ENCODE measurements at places on chromosomes 2 and 18.

DNA sequence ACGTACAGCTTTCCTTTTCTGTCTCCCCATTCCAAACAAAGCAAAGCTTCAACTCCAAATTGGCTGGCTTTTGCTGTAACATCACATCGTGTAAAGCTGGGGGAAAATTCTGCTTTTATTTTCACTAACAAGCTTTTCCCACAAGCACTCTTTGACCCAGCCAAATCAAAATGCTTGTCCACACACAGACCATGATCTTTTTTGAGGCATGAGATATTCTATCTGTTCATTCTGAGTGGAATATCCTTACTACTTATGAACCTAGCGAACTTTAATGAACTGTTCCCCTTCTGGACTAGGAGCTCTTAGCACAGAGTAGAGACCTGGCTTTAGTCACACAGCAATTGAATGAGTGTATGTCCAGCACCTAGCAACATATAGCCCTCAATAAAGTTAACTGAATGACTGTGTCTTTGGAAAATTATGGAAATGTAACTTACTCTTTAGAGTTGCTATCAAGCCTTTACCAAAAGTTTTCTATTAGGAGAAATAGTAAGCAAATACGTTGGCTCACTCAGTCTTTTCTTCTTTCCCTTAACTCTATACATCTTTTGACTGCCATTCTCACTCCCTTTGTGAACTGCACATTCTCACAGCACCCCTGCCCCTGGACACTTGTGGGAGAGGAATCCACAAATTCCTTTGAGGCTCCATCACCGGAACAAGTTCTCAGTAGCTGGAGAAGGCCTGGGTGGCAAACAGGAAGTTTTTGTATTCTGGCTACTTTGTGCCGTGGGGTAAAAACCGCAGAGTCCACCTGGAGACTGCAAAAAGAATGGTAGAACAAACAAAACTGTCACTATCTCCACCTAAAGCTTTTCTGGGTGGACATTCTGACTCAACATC, 1.3 kb upstream of the UBE2E3 start:
- no peak for DNase-seq

DNA sequence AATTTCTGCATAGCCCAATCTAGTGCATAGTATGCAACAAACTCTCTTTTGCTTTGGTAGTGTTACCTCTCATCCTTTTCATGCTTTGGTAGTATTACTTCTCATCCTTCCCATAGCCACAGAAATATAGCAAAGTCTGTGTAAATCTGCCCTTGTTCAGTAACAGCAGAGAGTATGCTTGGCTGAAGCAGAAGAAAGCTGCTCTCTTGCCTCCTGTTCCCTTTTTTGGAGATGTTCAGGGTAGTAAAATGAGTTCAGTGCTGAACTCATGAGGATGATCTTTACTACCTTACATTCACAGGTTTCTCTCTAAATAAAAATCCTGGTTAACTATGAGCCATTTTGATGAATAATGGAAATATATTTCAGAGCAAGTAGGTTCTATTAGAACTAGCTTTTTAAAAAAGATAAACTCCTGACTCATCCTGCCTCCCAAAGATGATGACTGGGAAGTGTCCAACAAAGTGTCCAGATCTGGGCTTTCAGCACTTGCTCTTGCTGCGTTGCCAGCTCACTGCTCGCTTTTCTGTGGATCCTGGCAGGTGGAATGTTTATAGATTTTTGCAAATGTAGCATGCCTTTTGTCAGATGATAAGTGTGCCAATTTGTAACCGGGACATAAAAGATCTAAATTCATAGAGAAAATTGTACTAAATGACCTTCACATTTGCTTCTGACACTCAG, 29.4 kb upstream of the CHMP3 start:
- DNase-seq = no peak

DNA sequence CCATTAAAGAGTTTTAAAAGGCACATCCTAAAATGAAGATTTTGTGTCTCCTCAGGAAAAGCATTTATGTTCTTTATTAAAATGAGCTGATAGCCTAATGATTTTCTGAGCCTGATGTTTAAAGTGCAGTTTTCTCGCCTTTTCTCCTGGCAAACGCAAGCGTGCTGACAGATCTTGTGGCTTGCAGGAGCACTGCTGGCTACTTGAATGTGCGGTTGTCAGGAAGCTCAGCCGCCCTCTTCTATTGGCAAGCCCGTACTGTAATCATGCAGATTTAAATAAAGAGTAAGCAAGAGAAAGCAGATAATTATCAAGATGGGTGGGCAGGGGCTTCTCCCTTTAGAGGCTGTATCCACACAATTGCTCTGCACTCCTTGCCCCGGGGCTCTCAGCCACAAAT, 139.5 kb upstream of the SPHKAP start:
- no peak for DNase-seq

DNA sequence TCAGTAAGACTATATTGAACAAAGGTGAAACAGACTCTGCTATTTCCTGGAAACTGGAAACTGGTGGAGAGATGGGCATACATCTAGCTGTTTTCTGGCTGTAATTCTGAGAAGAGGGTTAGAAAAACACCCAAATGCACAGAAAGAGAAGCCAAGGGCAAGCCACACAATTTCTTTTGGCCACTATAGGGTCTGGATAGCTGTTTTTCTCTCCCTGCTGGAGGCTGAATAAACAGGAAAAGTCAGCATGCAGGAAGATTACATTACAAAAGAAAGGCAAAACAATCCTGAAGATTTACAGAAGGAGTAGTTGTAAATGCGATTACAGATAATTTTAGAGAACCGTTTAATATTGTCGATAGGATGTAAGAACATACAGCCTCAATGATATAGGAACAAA, 186.2 kb upstream of the REG3G start:
- no peak for DNase-seq

DNA sequence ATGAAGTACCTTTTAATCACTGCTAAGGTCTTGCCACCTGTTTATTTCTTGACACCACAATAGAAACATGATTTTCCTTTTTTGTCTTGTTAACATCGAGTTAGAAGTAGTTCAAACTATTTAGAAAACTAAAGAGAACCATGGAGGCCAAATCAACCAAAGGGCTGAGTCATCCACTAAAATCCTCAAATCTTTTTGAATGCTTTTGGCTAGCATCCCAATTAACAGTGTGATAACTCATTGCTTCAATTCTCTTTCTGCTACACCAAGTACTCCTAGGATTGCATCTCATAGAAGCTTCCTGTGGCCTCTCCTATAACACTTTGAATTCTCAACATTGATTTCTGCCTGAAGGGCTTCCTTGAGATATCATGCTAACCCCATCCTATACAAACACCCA, 159.9 kb upstream of the MMADHC start:
- DNase-seq = no peak

DNA sequence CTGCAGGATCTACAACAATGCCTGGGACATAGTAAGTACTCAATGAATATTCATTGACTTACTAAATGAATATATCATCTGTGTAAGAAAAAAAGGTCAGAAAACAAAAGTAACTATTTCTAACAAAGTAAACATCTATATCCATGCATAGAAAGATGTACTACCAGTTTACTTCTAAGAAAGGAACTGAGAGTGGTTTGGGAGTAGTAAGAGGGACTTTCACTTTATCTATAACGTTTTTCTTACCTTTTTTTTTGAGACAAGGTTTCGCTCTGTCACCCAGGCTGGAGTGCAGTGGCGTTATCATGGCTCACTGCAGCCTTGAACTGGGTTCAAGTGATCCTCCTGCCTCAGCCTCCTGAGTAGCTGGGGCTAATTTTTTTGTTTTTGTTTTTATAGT, 25.7 kb downstream of the DHX57 start:
- no peak for DNase-seq

- DNase-seq = no peak
Observed at GRCh38 chr18:32093523-32093922, 1.8 kb downstream of the RNF138 start.

DNA sequence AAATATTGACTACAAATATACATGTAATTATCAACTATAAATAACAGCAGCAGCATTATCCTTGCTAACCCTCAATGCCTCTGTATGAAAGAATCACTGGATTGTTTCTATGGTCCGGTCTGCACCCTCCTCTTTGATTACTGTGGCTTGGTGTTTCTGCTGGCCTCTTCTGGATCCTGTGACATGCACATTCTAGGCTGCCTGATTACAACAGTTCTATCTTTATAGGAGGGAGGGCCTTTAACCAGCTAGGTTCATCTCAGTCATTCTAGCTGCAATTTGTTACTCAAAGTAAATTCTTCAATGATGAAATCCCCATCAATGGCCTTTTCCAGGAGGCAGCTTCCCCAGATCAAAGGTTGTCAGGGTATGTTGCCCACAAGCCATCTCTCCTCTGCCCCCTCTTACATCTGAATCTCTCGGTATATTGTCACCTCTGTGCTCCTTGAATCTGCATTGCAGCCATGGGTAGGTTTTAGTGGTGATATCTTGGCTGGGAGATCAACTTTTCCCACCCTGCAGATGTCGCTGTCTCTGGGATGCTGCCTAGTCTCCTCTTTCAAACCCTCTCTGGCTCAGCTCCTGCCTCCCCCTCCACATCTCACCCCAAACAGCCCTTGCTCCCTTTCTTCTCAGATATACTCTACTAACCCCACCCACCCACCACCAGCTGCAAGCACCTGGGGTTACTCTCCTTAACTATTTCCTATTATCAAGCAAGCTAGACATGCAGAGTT, 106.2 kb upstream of the BZW1 start:
- DNase-seq = no peak

- DNase-seq = no peak
Observed at GRCh38 chr2:24365051-24365450, 4.7 kb upstream of the ITSN2 start.

DNA sequence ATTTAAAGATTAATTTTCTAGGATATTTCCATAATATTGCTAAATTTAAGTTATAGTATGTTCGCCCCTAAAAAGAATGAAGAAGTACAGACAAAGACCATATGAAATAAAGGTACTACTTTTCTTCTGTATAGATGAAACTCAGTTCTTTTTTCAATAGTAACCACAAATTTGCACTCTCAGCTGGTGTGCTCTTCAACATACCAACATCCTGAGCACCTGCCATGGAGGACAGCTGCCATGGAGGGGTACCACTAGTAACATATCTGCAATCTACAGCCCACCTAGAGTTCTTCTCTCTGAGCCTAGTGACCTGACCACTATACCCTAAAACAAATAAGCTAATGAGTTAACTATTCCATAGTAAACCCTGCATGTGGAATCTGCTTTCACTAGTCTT, 36.8 kb upstream of the ERCC3 start:
- no peak for DNase-seq

DNA sequence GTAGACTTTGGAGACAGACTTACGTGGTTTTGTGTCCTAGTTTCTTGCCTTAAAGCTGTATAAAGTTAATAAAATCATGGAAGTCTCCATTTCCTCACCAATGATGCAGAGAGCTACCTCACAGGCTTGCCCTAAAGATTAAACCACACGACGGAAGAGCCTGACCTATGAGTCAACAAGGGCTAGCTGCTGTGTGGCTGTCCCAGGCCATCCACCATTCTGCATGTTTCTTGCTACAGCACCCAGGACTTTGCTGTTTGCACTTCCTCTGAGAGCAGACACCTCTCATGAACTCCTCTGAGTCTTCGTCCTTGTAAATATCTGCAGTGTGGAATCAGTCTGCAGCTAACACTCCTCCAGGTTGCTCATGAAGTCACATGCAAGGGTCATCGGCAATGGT, 160.0 kb upstream of the TRIB2 start:
- DNase-seq = no peak

DNA sequence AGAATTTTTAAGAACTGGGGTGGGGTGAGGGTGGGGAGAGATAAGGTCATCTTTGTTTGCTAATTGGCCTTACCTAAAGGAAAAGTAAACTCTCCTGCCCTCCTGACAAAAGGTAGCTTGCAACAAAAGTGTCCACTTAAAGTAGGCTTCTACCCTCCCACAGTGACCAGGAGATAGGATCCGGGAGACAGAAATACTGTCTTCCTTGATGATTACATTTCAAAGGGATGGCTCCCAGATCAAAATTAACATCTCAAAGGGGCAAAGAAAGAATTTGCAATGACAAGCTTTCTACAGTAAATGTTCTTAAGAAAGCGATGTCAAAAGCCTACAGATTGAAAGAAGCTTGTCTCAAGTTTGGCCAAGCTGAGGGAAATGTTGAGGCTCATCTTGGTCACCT, 775.3 kb downstream of the CPS1 start:
- DNase-seq = no peak

DNA sequence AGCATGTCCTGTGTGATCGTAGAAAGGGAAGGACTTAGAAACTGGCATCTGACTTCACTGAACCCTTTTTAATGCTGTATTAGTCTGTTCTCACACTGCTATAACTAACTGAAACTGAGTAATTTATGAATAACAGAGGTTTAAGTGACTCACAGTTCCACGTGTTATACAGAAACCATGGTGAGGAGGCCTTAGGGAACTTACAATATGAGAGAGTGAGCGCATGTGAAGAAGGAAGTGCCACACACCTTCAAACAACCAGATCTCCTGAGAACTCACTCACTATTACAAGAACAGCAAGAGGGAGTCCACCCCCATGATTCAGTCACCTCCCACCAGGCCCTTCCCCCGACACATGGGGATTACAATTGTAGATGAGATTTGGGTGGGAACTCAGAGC, 811.3 kb downstream of the CPS1 start:
- no peak for DNase-seq

DNA sequence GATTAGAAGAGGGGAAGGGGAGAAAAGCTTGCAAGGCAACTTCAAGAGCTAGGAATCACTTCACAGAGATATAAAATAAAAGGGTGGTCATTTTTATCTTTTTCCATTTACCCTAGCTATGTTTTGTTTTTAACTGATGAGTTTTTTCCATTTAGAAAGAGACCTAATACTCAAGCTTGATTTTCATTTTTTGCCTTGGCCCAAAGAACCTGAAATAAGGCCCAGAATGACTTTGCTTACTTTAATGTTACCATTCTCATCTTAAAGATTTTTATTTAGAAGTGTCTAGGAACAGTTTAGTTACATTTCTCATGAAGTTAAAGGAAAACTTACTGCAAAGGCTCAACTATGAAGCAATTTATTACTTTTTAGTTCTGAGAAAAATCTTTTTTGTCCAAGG, 276.3 kb upstream of the ZSWIM2 start:
- no peak for DNase-seq

DNA sequence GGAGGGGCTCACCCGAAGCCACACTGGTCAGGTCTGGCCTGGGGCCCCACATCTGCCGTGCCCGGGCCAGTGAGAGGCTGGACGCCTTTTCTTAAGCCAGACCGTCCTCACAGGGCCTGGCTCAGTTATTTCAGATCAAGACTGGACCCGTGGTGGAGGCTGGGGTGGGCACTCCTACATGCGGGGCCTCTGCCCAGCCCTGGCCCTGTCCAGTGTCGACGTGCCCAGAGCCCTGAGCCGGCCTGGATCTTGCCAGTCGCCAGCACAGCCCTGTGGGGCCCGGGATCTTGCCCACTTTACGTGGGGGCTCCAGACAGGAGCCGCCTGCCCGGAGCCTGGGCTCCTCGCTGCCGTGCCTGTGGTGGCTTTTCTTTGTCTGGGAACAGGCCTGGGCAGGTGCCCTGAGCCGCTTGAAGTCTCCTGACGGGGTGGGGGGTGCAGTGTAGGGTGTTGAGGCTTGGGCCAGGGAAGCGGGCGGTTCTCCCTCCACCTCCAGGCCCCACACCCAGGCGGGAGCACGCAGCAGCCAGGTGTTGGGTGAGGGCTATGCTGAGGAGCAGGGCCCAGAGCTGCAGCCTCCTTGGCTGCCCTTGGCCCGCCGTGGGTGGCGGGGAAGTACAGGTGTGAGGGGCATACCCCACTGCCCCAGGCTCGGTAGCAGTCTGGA, 6.0 kb downstream of the GPC1 start:
- DNase-seq = no peak

Measured in NCI-H2227 treated with DMSO at 0.1 percent for 48 hours (cell line).